ENCODE measurements at places on chromosomes 7 and 10.

DNA sequence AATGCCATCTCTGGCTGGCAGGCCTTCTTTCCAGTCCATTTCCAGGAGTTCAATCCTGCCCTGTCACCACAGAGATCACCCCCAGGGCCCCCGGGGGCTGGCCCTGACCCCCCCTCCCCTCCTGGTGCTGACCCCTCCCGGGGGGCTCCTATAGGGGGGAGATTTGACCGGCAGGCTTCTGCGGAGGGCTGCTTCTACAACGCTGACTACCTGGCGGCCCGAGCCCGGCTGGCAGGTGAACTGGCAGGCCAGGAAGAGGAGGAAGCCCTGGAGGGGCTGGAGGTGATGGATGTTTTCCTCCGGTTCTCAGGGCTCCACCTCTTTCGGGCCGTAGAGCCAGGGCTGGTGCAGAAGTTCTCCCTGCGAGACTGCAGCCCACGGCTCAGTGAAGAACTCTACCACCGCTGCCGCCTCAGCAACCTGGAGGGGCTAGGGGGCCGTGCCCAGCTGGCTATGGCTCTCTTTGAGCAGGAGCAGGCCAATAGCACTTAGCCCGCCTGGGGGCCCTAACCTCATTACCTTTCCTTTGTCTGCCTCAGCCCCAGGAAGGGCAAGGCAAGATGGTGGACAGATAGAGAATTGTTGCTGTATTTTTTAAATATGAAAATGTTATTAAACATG, 6.0 kb downstream of the CHPF2 start:
- no peak for DNase-seq

DNA sequence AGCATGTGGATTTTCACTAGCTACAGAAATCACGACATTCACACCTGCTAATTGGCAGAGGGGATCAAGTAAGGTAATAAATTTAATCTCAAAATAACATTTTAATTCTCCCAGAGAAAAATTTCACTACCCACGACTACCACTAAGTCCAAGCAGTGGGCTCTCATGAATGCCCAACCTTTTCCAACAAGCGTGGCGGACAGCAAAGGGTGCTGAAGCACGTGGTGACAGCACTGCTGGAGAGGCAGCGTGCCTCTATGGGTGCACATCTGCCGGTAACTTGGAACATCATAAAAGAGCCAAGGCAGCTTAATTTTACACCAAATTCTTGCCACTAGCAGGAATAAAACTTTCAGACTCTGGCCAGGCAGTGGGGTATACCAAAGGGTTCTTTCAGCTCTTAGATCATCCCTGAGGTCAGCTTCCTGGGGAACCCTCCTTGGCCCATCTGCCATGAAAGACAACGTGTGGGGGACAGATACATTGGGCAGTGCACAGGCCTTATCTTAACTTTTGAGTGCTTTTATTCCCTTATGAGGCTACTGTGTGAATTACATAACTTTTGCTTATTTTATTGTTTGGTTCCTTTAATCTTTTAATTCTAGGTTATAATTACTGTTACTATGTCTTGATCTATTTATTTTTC, 206.7 kb upstream of the KCTD7 start:
- DNase-seq, result no peak

- DNase-seq, result no peak
Observed at GRCh38 chr10:80988755-80989154, 451.1 kb downstream of the SH2D4B start.

GRCh38 chr10:50286517-50286916, 35.2 kb upstream of the ASAH2 start:
- no peak for DNase-seq

GRCh38 chr7:134554417-134554966, 5.6 kb downstream of the AKR1B15 start:
- DNase-seq, result no peak
